ENCODE measurements at places on chromosomes 16 and 17.

DNA sequence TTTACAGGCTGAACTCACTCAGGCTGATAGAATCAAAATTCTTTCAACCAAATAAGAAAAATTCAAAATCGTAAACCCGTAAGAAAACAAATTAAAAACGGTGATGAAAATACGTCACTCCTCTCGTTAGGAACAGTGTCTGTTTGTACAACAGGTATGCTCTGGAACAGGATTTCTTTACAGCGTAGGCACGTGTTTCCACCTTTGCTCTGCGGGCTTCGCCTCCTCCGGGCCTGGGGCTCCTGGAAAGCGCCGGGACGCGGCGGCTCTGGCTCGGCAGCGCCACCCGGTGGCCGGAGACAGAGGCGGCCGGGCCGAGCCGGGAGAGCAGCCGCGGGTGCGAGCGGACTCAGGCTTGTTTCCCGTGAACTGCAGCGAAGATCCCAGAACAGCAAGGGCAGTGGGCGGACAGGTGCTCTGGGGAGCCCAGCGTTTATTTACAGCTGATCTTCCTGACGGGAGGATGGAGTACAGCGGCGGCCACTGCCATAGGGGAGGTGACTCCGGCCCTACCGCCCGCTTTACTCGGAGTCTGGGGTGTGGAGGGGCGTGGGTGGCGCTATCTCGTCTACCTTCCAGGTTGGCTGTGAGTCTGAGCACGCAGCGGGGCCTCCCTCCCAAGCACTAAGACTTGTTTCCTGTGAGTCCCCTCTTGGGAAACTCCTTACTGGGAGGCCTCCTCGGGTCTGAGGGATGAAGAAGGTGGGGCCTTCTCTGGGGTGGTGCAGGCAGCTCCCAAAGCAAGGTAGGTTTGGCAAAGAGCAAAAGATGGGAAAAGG lies 40.5 kb upstream of the ATP2A3 start:
- DNase-seq, result no peak

DNA sequence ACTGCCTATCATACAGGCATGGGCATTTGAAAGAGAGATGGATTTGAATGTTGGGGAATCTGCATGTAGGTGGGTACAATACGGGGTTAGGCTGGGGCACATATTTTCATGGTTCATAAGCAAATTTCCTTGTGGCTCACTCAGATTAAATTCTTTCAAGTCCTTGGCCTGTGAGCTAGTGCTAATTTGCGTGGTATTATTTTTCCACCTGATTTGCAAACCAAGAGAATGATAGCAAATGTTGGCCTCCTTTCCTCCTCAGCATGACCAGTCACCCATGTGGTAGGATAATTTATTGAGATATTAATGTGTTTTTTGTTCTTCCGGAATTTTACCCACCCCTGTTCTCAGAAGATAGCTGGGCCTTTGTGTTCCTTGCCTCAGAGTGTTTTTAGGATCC lies 22.9 kb downstream of the FAM20A start:
- no peak for DNase-seq

DNA sequence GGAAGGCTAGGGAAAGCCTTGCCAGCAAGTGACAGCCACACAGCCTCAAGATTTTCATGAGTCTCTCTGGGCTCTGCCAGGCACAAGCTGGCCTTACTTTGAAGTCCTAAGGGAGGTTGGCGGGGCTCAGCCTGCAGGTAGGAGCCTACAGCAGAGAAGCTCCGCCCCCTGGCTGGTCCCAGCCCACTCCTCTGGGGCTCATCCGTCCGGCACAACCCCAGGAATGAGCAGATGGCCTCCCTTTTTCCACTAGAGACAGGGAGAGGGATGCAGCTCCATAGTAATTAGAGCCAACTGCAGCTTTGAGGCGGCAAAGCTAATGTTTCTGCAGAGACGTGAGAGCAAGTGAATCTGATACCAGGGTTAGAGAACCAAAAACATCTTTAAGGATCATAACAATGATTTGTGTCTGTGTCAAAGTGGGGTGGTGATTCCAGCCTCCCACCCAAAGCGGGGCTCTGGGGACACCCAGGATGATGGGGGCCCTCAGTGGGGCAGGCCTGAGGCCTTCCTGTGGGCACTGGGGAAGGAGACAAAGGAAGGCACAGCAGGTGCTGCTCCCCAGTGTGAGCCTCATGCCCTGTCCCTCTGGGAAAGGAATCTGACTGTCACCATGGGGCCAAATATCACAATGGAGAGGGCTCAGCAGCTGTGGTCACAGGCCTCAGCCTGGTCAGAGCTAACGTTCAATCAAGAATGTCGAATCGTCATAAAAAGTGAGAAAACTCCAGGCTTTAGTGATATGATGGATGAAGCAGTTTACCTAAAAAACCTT lies 61.5 kb downstream of the RBFOX3 start:
- DNase-seq, result no peak

DNA sequence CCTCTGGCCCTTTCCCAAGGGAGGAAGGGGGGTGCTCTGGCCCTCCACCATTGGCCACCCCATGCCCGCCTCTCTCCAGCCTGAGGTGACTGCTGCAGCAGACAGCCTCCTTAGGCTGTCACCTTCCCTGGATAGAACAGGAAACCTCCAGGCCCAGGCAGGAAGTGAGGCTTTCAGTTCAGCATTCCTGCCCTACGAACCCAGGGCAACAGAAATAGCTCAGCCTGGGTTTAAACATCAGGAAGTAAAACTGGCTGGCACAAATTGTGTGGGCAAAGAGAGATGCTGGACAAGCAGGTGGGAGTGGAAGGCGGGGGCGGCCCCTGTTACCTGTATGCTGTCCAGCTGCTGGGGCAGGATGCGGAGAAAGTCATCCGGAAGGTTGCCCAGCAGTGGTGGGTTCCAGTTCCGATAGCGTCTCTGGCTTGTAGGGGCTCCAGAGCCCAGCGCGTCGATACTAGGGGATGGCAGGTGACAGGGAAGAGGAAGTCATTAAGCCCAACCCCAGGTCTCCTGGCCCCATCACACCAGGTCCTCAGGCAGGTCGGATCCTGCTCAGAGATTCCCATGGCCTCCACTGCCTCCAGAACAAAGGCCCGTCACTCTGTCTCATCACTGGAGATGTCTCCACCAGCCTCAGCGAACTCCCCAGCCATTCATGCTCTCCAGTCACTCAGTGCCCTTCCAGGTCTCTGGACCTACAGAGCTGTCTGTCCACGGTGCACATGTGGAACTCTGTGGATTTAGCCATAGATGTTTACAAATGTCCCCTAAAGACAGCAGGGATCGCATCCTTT lies 23.6 kb upstream of the MRPS23 start:
- no peak for DNase-seq

- DNase-seq, result no peak
These were observed 13.0 kb downstream of the RARA start for GRCh38 chr17:40321961-40322357.

DNA sequence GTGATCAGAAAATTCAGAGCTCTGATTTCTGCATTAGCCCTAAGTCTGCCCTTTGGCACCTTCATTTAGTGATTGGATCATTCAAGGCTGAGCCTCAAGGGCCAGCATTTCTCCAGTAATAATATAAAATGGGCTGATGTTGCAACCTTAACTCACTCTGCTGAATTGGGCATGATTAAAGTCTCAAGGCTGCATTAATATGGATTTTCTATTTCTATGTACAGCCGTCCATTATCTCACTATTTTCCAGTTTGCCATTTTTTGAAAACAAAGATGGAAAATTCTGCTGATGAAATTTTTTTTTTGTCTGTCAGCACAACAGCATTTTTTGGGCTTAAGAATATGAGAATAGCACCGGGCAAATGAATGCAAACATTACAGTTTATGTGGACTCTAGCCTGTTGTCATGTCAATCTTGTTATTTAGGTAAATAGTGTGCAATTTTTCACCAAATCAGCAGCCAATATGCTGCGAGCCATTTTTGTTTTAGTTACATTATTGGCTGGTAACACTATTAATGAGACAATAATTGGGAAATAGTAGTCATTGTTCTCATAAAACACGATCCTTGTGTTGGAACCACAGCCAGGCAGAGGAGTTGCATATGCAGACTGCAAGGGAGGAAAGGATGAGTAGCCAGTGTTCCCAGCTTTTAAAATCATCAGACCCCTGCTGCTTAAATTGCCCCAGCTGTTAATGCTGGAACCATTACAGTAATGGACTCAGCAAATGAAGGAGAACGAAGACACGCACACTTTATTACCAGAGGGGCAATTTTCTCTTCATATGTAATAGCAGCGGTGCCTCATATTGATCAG lies 10.5 kb downstream of the FTO start:
- DNase-seq, result no peak

GRCh38 chr17:62860962-62861873 lies 53.1 kb upstream of the MARCHF10 start:
- DNase-seq, result peak; percentile 13

DNA sequence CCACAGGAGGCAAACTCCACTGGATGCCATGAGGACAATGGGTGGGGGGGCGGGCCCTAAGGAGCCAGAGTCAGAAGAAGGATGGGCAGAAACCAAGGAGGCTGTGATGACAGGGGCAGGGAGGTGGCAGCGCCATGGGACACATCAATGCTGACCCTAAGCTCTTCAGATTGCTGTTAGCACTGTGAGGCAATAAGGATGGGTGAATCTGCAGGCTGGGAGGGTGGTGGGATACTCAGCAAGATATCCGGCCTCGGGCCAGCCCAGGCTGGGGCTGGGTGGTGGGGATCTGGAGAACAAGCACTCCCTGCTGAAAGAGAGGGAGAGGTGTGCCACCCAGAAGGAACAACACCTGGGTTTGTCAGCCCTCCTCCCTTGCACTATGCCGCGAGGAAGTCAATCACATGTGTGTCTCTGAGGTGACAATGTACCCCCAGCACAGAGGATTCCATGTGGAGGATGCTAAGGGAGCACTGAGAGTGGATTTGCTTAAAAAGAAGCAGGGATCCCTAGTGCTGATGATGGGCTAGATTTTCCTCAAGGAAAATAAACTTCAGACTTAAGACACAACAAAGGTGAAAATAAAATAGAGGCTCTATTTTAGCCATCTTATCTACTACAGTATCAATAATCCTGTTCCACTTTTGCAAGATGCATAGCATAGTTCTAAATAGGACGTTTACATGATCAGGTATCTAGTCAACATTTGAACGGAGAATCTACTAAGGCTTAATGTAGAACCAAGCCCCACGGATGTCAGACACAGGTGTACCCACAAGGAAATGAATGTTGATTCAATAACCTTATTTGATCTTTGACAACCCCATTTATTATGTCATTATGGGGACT lies 22.6 kb downstream of the SMPD3 start:
- DNase-seq, result no peak

GRCh38 chr17:38349097-38349730 lies 2.4 kb upstream of the SOCS7 start:
- DNase-seq, result peak; percentile 80

DNA sequence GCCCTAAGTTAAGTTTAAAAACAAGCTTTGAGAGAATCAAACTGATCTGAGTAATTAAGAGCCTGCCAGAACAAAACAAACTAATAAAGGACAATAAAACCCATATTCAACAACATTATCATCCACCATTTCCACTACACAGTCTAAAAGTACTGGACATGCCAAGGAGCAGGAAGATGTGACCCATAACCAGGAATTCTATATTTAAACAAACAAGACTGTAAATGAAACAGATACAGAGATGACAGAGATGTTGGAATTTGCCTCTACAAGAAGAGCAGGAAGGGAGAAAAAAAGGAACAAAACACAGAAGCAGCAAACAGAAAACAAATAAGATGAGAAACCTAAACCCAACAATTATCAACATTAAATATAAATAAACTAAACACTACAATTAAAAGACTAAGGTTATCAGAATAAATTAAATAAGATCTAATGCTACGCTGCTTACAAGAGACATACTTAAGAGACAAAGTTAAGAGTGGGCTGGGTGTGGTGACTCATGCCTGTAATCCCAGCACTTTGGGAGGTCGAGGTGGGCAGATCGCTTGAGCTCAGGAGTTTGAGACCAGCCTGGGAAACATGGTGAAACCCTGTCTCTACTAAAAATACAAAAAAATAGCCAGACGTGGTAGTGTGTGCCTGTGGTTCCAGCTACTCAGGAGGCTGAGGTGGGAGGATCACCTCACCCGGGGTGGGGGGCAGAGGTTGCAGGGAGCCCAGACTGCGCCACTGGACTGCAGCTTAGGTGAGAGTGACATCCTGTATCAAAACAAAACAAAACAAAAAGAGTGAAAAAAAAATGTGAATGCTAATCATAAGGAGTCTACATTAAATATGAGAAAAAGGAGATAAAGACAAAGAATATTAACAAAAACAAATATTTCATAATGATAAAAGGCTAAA lies 50.6 kb downstream of the CREBBP start:
- peak; percentile 72 for DNase-seq

GRCh38 chr16:23690771-23691482 lies 12.2 kb downstream of the PLK1 start:
- DNase-seq, result no peak

- peak; percentile 50 for DNase-seq
These were observed 28.3 kb upstream of the BHLHA9 start for GRCh38 chr17:1241929-1242328.

GRCh38 chr17:73067075-73067474 lies 25.4 kb downstream of the SLC39A11 start:
- DNase-seq, result peak; percentile 35

DNA sequence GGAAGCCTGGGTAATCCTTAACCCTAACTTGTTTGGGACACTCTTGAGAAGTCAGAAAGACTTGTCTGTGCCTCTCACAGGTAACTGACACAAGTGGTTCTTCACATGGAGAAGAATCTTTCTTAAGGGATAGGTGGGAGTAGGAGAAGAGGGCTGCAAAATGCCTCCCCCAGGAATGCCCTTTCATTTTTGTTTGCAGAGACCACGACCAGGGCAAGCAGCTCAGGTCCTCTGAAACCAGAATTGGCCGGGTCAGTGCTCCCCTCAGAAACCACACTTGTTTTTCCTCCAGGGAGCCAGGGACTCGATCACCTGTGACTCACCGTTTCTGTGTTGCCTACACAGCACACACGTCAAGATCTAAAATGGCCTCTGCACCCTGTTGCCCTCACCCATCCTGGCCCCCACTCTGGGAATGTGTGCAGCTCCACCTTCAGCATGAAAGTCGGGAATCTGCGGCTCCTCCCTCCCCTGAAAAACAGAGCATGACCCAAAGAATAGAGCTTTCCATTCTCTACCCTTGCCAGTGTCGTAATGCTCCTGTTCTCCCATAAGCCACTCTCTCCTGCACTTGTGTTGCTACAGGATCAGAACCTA lies 36.1 kb downstream of the HNF1B start:
- peak; percentile 53 for DNase-seq

All from IMR-90 (cell line).